ENCODE measurements at places on chromosomes 7 and 10. TPM values are rescaled to one million over a fixed set of nuclear protein-coding genes. Genes with fewer than 3 reads are reported as not detected.

DNA sequence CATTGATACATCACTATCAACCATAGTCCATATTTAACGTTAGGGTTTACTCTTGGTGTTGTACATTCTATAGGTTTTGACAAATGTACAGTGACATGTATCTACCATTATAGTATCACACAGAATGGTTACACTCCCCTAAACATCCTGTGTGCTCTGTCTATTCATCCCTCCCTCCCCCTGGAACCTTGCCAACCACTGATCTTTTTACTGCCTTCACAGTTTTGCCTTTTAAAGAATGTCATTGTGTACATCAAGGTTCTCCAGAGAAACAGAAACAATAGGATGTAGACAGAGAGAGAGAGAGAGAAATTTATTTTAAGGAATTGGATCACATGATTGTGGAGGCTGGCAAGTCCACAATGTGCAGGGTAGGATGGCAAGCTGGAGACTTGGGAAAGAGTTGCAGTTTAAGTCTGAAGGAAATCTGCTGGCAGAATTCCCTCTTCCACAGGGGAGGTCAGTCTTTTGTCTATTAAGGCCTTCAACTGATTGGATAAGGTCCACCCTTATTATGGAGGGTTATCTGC, 45.1 kb upstream of the CCNJ start:
- no peaks in the 10 kb centered on the region for H3K4me1 ChIP-seq
- no peaks in the 10 kb centered on the region for H3K27me3 ChIP-seq
- DNase-seq: no peak
- H3K36me3 ChIP-seq: no peaks in the 10 kb centered on the region
- H3K27ac ChIP-seq: no peak overlapping the region

GRCh38 chr7:83161899-83162401, 734 bp downstream of the PCLO start:
- DNase-seq: no peak
- peaks cover 7% of the 10 kb centered on the region for H3K27me3 ChIP-seq
- no peaks in the 10 kb centered on the region for H3K36me3 ChIP-seq
- peaks cover 21% of the 10 kb centered on the region for H3K4me1 ChIP-seq
- peak overlapping the region; percentile 85 for H3K4me3 ChIP-seq

PRLHR gene
- total RNA-seq: not detected

DNA sequence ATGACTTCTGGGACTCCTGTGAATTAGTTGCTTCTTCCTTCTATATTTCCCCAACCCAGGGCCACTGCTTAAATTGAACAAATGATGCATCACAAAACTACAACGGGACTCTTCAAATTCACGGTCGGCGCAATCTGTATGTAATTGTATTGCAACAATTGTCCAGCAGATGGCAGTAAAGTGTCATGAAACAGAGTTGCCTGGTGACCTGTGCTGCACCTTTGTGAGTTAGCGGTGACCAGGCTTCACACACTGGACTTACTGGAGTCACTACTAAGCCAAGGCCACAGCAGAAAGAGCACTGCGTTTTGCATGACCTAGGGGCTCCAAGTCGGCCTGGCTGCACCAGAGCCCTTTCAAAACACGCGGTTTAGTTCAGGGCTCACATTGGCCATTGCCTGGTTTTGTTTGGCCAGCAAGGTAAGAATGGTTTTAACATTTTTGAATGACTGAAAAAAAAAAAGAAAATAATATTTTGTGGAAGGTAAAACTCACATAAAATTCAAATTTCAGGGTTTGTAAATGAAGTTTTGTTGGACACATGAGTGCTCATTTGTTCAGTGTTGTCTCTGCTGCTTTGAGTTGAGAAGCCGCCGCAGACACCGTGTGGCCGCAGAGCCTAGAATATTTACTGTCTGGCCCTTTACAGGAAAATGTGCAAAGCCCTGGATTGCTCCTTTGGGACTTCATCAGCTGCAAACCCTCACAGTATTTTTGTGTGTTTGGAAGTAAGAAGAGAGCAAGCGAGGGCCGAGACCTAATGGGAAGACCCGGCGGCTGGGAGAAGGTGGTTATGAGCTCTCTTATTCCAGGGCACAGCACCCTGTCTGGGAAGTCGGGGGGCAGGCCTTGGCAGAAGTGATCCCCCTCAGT, 23.2 kb upstream of the ZNF32 start:
- H3K27me3 ChIP-seq: peaks cover 9% of the 10 kb centered on the region
- H3K27ac ChIP-seq: no peak overlapping the region
- H3K36me3 ChIP-seq: no peaks in the 10 kb centered on the region

BET1 gene
- total RNA-seq: 13.8 TPM

NEUROG3 gene
- not detected for total RNA-seq

RAPGEF5 gene
- total RNA-seq: 32.4 TPM

GRCh38 chr10:69419096-69419743, 2.5 kb upstream of the TACR2 start:
- H3K27me3 ChIP-seq: no peaks in the 10 kb centered on the region
- H3K4me1 ChIP-seq: no peaks in the 10 kb centered on the region
- DNase-seq: no peak
- H3K4me3 ChIP-seq: no peak overlapping the region
- H3K36me3 ChIP-seq: no peaks in the 10 kb centered on the region

DNA sequence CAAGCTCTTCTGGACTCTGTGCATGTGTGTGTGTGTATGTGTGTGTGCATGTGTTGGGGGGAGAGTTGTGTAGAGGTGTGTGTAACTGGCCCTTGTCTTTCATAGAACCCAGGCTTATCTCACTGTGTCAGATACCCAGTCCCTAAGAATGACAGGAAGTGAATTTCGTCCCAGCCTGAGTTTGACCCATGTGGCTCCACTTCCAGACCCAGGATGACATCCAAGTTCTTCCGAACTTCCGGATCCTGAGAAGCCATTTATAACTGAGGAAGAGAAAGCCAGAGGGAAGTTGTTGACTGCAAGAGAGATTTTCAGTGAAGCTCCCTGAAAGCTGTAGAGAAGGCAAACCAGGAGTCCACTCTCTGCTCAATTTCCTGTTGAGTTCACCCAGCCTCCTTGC, 53.2 kb downstream of the ADRB1 start:
- H3K4me3 ChIP-seq: no peak overlapping the region
- DNase-seq: no peak
- no peak overlapping the region for H3K27ac ChIP-seq
- peaks cover 11% of the 10 kb centered on the region for H3K4me1 ChIP-seq
- H3K36me3 ChIP-seq: no peaks in the 10 kb centered on the region

HTR5A gene
- not detected for total RNA-seq

DNA sequence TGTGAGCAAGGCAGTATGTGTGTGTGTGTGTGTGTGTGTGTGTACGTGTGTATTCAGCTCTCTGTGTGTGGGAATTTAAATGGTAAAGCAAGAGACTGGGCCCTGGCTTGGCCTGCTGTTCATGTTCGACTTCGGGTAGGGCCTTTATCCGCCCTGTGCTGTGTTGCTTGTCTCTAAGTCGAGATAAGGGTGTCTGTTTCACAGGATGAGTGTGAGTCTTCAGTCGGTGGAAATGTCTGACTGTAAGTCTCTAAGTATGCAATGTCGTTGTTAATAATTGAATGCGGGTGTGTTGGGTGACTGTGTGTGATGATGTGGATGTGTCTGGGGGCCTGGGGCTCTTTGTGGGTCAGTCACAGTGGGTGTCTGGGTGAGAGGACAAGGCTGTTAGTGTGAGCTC, 34.8 kb downstream of the HIF1AN start:
- peaks cover 15% of the 10 kb centered on the region for H3K27me3 ChIP-seq
- H3K4me3 ChIP-seq: no peak overlapping the region
- no peaks in the 10 kb centered on the region for H3K4me1 ChIP-seq
- no peak overlapping the region for H3K27ac ChIP-seq

DNA sequence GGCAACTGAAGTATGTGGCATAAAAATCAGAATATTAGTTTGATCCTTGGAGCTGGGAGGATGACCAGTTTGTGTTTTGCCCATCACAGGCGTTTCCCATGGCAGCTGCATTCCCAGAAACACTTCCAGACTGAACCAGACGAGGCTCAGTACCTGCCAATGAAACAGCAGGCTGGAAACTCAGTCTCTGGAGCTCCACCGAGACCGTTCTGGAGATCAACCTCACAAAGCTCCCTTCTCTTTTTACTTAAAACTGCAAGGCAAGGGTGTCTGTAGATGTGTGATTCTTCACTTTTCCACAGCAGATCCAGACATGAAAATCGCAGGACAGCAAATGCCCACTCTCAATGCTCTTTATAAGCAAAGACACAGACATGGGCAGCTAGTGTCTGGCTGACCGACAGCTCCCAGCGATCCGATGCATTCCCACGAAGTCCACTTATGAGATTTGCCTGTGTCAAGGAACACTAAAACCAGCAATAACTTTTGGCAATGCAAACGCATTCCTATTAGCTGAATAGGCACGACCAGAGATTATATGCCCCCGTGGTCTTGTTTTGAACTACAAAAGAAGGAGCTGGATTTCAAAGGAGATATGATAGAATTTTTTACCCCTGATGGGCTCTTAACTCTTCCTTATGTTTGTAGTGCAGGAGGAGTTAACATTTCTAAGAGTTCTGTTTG, 72.6 kb downstream of the ADAM12 start:
- no peak for DNase-seq
- no peak overlapping the region for H3K4me3 ChIP-seq
- no peaks in the 10 kb centered on the region for H3K36me3 ChIP-seq
- H3K27ac ChIP-seq: no peak overlapping the region

- no peaks in the 10 kb centered on the region for H3K4me1 ChIP-seq
- H3K27ac ChIP-seq: no peak overlapping the region
- H3K36me3 ChIP-seq: no peaks in the 10 kb centered on the region
These were observed 43.8 kb upstream of the ZNF438 start for GRCh38 chr10:31075434-31075833.

GRCh38 chr10:17256051-17256450, 28.0 kb downstream of the VIM start:
- H3K4me1 ChIP-seq: no peaks in the 10 kb centered on the region
- no peak for DNase-seq
- H3K27ac ChIP-seq: no peak overlapping the region
- no peak overlapping the region for H3K4me3 ChIP-seq
- no peaks in the 10 kb centered on the region for H3K36me3 ChIP-seq

HOXA5 gene
- 8.2 TPM for total RNA-seq

- no peaks in the 10 kb centered on the region for H3K36me3 ChIP-seq
- peaks cover 26% of the 10 kb centered on the region for H3K4me1 ChIP-seq
- DNase-seq: no peak
- H3K27ac ChIP-seq: peak within 1 kb of the TSS; percentile 100
These were observed at the start of gene REEP3 for GRCh38 chr10:63520500-63521415. Gene REEP3, plus strand, starts transcription at chr10:63521401. Its CDS starts 145 bp downstream, at chr10:63521546.
